Non-pigmented ciliary epithelial cell (primary cell): ENCODE measurements at places on chromosomes 3 and 15.

DNA sequence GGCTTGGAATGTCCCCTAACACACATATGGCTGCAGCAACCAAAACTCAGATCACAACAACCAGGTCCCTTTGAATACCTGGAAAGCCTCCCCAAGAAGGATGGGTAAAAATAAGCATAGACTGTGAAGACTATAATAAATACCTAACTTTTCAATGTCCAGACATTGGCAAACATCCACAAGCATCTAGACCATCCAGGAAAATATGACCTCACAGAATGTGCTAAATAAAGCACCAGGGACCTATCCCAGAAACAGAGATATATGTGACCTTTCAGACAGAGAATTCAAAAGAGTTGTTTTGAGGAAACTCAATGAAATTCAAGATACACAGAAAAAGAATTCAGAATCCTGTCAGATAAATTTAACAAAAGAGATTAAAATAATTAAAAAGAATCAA is 109.2 kb downstream of the NEDD4 start:
- no peak for DNase-seq

DNA sequence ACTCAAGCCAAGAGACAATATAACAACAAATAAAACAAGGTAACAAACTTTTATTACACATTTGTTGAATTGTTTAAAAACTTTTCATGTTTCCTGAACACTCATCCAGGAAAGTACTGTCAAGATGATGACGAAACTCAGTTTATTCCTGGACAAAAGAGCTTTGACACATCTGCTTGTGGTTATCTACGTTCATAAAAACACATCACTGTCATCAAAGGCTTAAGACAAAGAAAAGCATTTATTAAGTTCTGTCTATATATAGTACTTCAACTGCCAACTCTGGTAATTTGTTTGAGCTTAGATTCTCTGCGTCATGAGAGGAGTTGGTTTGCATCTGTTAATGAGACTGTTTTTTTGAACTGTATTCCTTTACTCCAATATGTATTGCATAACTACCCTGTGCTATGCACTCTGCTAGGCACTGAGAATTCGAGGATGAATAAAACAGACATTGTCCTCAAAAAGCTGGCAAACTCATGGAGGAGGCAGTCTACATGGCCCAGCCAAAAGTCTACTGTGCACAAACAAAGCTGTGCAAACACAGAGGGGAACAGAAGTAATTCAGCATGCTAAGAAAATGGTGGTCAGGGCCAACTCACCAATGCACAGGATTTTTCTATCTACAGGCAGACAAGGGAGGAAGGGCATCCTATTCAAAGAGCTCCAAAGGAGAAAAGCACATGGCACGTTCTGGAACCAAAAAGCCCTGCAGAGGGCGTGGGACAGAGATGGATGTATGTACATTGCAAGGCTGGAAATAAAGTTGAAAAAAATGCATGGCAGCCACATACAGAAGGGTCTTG is 21.5 kb downstream of the PLD1 start:
- peak; percentile 90 for DNase-seq

- no peak for DNase-seq
Measured at GRCh38 chr15:82647835-82648256, 683 bp upstream of the CPEB1 start.

GRCh38 chr3:39276746-39277145 is 3.1 kb downstream of the CX3CR1 start:
- no peak for DNase-seq

DNA sequence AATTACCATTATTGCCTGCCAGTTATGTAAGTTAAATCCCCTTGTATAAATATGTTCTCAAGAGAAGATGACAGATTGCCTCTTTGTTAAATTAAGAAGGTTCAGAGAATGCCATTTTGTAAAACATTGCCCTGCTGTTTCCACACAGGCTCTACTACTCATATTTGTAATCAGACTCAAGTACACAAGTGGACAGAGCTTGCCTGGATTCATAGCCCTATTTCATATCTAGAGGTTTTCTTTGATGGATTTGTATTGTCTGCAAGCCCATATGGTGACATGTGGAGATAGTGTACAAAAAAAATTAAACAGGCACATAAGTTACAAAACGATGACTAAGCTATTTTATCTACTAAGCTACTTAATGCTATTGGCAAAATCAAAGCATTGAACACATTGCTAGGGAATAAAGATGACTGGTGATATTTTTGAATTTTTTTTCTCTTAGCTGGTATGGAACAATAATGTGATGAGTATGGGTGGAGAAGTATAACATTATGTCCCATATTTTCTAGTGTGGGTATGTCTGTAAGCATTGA is 1286.6 kb upstream of the ALCAM start:
- DNase-seq = no peak

GRCh38 chr3:131835906-131836305 is 198.9 kb downstream of the CPNE4 start:
- no peak for DNase-seq

DNA sequence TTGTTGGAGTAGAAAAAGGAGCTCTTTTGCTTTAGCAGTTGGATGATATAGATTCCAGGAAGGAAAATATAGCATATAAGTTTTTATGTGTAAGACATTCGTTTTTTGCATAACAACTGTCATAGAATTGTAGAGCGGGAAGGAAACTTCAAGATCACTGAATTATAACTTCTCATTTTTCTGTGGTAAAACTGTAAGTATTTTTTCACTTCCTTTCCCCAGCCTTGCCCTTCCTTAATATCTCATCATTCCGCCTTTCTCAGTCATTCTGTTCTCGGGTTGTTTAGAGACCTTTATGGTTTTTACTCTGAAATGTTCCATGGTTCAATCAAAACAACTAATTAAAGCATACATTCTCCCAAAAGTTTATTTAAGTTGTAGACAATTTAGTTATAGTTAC is 1.1 kb downstream of the EAF2 start:
- no peak for DNase-seq
